ENCODE measurements at places on chromosomes 5 and 9. TPM values are rescaled to one million over a fixed set of nuclear protein-coding genes. Genes with fewer than 3 reads are reported as not detected.
A peak's percentile ranks its signal among the peaks of the same experiment; 100 is the strongest.

DNA sequence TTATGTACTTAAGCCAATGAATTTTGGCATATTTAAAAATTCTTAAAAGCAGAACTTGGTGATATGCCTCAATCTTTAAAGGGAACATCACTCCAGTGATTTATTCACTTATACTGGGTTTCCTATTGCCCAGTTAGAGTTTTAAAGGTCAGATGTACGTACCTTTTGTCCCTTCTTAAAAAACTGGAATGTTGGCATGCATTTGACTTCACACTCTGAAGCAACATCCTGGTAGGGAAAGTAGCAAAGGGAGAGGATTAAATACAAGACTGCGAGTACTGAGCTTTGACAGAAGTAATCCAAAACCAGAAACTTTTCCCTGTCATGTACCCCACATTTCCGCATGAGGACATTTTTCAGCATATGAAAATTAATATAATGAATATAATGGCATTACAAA is 11.7 kb downstream of the TXN start:
- peak; percentile 4 for DNase-seq

DNA sequence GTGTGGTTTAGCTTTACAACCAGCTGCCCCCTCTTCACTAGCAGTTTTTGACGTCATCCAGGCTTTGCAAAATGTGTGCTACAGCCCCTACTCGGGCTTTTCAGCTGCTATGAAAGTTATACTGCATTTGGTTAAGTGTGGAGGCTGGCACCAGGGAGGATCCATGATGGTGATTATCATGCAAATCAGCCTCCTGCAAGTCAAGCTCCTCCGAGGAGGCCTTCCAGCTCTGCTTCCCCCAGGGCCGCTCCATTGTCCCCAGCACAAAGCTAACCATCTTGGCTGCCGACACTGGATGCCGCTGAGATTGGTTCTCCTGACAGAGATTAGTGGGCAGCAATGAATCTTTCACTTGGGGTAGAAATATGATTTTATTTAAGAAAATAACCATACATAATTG is 159.6 kb downstream of the NR2F1-AS1 start:
- no peak for DNase-seq

GRCh38 chr9:74784506-74784905 is 103.2 kb downstream of the TRPM6 start:
- no peak for DNase-seq

GRCh38 chr9:27888661-27889295 is 315.5 kb upstream of the C9orf72 start:
- peak; percentile 56 for DNase-seq

DNA sequence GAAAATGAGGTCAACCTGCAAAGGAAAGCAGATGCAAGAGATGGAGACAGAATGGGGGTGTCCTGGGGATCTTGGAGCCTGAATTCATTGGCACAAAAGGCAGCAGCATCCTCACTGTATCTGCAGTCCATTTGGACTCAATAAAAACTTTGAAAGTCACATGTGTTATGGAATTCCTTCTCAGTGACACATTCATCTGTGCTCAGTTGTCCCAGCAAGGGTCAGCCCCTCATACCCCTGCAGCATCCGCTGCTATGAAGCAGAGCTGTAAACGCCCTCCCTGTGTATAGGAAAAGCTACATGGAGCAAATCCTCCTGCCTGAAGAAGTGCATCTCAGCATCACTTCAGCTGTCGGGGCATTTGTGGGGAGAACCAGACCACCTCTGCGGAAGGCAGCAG is 14.5 kb upstream of the RARS1 start:
- DNase-seq: no peak

DNA sequence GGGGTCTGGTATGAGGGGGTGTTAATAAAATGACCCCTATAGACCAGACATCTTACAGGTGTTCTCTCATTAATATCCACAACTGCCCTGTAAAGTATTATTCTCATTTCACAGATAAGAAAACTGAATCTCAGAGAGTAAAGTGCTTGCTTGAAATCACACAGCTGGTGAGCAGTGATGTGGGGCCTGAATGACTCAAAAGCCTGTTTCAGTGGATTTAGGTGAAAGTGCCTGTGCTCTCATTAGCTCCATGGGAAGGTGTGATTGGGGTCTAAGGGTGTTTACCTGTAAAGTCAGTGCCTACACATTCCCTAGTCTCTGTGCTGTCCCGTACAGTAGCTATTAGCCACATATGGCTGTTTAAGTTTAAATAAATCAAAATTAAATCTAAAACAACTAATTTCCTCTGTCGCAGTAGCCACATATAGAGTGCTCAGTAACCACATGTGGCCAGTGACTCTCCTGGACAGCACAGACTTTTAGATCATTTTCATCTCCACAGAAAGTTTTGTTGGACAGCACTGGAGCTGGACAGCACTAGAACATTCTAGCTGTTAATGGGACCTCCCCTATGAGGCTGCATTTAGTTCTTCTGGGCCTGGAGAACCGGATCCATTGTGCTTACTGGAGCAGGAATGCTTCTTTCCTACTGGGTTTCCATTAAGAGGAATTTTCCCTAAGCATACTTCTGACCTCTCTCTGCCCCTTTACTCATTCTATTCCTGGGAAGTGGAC is 52.5 kb upstream of the SEMA6A start:
- no peak for DNase-seq

DNA sequence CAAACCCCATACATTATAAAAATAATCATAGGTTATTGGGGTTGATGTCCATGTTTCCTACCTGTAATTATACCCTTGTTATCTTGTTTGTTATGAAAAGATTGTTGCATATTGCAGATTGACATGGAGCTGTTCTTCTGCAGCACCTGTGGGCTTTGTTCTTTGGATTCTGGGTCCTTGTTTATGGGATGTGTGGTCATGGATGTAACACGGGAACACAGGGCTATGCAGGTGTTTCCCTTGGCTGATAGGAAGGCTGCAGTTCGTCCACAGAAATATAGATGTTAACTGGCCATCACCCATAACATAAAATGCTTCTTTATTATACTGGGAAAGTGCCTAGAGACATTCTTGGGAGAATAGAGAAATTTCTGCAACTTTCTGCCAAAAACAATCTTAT is 77.9 kb downstream of the FBXL7 start:
- DNase-seq: no peak

Gene CNTNAP3
- not detected for total RNA-seq

DNA sequence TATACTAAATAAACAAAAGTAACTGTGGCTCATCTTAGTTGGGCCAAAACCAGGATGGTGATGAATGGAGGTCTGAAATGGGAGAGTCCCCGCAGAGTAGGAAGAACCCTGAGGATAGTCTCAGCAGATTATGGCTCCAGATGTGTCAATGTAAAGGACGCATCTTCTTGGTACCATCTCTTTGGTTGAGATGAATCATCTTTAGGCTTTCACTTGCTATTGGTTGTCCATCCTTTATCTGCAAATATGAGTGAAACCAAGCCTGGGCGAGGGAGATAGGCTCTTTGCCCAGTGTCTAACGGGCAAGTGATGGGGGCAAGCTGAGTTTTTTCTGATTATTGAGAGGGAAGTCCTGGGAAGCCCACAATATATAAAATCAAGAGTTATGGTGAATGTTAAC is 19.4 kb upstream of the LCP2 start:
- DNase-seq: no peak

Gene CCNO
- total RNA-seq: not detected

DNA sequence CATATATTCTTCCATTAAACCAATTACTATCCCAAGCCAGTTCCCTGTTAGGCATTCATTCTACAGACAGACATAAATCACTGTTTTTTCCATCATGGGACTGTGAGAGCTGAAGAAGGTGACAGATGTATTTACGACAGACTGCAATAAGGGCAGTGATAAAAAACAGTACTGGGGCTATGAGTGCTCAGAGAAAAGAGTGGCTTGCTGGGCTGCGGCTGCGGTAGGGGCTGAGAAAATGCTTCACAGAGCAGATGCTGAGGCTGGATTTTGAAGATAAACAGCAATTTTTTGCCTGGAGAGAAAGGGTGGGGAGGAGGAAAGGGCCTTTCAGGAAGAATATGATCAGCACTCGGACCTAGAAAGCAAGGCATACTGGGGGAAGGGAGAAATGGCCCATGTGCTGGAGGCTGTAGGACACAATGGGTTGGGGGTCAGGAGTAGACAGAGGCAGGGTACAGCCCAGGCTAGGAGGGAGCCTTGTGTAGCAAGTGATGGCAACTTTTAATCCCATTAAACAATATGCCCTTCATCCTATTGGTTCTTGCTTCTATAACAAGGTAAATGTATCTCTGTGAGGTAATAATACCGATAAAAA is 279.3 kb downstream of the ASTN2 start:
- no peak for DNase-seq

DNA sequence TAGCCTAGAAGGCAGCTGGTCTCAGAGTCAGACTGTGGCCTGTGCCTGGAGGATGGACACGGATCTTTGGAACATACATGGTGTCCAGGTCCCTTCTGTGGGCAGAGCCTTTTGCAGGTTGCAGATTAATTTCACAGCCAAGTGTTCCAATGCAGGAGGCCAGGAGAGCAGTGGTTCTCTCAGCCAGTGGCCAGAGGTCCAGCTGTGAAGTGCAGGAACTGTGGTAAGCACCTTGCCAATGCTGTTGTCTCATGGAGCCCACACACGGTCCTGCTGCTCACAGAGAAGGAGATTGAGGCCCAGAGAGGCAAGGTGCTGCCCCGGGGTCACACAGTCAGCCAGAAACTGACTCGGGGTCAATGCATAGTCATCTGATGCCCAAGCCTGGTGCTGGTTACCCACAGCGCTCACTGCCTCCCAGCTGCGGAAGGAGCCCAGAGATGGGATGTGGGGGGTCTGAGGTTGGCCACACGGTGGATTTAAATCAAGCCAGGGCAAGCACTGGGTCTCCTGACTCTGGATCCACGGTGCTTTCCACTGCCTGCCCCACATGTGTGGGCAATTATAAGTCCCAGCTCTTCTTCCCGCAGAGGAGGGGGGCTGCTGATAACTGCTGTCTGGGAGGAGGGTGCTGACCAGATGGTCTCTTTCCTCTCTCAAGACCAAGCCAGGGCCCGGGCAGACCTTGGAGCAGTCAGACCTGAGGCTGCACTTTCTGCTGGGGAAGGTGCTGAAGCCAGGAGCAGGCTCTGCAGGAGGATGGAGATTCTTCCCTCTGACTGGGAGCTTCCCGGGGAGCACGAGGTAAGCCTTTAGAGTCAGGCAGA is 2.8 kb downstream of the PDGFRB start:
- peak; percentile 32 for DNase-seq

GRCh38 chr9:125896404-125896803 is 149.2 kb downstream of the PBX3 start:
- no peak for DNase-seq

DNA sequence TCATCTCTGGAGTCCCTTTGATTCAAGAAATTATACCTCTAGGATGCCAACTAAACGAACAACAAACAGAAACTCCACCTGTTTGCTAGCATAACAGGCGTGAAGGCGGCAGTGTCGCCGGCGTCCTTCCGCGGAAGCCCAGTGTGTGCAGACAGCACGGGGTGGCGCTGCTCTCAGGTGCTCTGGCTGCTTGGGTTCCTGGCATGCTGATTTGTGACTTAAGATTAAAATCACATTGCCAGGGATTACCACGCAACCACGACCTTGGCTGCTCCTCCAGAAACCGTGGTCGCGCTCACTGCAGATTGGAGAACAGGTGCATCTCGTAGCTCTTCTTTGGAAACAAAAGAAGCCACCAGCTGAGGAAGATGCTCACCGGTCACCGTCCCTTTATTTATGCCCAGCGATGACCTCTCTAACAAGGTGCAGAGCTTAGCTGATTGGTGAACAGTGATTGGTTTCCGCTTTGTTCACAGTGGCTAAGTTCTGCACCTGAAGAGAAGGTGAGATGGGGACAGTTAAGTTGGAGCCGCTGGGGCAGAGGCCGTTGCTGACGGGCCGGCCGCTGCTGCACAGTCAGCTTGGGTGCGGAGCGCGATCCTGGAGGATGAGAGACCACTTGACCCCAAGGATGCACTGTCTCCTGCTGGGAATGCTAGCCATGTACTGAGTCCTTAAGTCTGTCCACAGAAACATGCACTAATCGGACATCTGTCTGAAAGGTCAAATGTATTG is 232.3 kb downstream of the FANCC start:
- DNase-seq: no peak

- DNase-seq: peak; percentile 49
Measured at GRCh38 chr5:149778303-149779123, 48.4 kb downstream of the PPARGC1B start.

Gene SAPCD2
- total RNA-seq: 56.8 TPM

Gene C9orf153
- 0.42 TPM for total RNA-seq

Gene TMEM252
- total RNA-seq: not detected

Gene CCDC192
- total RNA-seq: not detected

Gene WNK2
- total RNA-seq: not detected

DNA sequence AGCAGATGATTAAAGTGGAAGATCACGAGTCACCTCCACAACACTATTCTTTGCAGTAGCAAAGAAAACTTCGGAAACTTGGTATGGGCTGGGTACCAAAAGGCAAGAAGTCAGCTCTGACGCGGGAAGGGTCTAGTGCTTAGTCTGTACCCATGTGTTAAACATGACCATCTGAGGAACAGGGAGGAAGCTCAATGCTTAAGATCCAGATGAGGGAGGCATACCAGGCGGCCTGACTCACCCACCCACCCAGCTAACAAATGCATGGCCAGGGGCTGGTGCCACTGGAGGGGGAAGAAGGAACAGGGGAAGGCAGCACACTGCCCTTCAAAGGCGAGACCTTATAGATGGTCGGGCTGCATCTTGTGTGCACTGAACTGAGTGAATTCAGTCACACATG is 41.8 kb downstream of the CAMSAP1 start:
- no peak for DNase-seq

- no peak for DNase-seq
Measured at GRCh38 chr5:177496727-177497291, 595 bp downstream of the PDLIM7 start.

Gene PITX1
- not detected for total RNA-seq

- no peak for DNase-seq
Measured at GRCh38 chr5:177509991-177510566, 453 bp upstream of the DOK3 start.

Gene ARSK
- total RNA-seq: 4.1 TPM

- DNase-seq: no peak
Measured at GRCh38 chr5:29899583-29899982, 1293.9 kb upstream of the CDH6 start.

Gene CSF2
- 0.61 TPM for total RNA-seq

Gene PTBP3
- total RNA-seq: 176 TPM

Gene TAF11L14
- not detected for total RNA-seq

Gene TAF11L10
- total RNA-seq: not detected

Gene SLC36A3
- not detected for total RNA-seq

GRCh38 chr9:6794936-6795335 is 37.2 kb downstream of the KDM4C start:
- DNase-seq: no peak

GRCh38 chr5:10588779-10589447 is 25.0 kb downstream of the ANKRD33B start:
- no peak for DNase-seq

- DNase-seq: peak; percentile 77
Measured at GRCh38 chr5:173329491-173330337, 1.5 kb upstream of the STC2 start.

Gene FCN1
- total RNA-seq: not detected

All from activated CD8-positive, alpha-beta T cell treated with anti-CD3 and anti-CD28 coated beads, Interleukin-2, amount 10 ng/mL, durations not matched to agents 7 days and 5 days (primary cell).